Cortex of kidney (tissue), 1 donor: ENCODE measurements at places on chromosomes 13 and 19.

DNA sequence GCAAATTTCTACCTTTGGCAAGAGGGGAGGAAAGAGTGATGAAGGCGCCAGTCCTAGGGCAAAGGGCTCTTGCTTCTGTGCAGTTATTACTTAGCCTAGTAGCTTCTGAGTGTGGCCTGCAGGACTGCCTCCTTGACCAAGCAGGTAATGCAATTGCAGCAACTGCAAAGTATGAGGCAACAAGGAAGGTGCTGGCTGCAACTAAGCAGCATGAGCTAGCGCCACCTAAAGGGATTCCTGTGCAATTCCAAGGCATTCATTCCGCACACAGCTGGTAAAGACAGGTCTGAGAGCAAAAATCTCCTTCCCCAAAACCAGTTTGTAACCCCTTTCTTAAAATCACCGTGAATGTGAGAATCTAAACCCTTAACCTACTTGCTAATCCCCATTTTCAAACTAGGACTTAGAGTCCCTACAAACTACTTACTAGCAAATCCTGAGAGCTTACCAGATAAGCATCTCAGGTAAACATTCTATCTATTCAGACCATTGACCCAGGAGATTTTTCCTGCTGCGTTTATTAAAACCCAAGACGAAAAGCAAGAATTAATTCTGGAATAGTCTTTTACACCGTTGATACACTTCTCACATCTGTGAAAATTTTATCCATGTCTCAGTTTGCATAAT is 62.9 kb downstream of the DCT start:
- DNase-seq = no peak

DNA sequence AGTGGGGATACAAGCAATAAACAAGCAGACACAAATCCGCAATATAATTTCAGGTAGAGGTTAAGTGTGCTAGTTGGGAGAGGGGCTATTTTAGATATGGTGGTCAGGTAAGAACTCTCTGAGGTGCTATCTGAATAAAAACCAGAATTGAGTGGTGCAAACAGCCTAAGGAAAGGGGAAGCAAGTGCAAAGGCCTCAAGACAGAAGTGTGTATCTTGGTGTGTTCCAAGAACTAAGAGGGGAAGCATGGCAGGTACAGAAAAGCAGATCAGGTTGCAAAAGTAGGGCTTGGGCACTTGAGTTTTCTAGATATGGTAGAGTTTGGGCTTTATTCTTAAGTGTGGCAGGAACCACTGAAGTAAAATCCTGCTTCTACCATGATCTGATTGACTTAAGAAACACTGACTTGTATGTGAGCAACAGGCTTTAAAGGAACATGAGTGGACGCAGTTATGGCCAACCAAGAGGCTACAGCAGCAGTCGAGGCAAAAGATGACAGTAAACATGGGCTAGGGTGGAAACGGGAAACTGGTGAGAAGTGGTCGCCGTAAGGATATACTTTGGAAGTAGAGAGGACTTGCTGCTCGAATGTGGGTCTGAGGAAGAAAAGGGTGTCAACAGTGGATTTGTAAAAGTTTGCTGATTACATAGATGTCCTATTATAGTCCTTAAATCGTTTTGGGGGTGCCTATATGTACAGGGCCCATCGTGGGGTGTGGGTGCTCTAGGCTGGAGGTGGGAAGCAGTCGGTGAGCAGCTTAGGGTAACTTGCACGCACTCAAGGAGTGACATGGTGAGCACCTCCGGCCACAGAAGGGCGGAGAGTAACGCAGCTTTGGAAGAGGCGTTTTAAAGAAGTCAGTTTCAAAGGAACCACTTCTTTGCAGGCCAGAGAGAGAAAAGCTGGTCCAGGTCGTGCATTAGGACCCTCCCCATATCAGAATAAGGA is 677 bp downstream of the TGDS start:
- no peak for DNase-seq

DNA sequence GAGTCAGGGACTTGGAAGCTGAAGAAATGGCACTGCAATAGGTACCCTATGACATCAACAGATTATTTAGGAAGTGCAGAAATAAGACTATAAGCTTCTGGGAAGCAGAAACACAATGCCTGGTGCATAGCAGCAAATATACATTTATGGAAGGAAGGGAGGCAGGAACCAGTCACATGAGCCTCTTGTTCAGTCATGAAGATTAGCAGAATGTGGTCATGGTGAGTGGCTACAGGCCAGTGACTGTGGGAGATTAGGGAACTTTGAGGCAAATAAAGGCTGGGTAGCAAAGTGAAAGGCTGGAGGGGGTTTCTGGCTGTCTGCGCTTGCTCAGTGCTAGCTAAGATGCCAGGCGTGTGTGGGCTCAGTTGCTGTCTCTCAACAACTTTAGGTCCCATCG is 96.3 kb downstream of the EPSTI1 start:
- DNase-seq = no peak

DNA sequence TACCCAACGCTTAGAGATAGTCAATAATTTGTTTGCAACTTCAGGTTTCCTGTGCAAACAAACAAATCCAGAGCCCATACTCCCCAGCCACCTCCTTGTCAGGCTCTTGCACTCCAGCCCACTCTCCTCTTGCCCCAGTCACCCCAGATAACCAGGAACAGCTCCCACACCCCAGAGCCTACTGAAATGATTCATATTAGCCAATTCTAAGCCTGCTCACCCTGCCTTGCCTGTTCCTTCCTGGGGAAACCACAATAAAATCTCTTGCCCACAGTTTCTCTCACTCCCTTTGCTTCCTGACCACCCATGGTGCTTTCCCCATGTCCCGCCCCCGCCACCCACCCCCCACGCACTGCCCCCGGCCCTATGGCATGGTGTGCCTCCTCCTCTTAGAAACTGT is 3.8 kb upstream of the ACTL9 start:
- no peak for DNase-seq

DNA sequence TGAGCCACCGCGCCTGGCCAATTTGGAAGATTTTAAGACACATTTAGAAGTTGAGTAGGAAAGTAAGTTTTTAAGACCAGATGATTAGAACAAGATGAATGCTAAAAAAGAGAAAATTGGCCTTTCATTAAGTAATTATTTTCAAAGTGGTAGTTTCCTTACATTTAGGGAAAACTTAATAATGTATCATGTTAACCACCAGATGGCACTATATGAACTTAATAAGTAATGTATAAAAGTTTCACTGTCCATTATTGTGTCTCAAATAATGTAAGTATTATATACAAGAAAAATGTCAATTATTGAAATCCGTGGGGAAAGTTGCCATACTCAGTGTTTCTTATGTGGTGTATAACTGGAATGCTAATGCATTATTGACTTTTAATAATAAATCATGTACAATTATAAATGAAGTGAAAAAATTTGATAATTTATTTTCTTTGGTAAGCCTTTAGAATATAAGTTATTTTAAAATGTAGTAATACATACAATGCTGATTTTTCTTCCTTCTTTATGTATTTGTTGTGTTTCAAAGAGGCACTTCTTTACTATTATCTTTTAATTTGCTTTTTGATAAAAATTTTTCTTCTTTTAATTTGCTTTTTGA is 29.2 kb downstream of the COG6 start:
- DNase-seq = no peak

DNA sequence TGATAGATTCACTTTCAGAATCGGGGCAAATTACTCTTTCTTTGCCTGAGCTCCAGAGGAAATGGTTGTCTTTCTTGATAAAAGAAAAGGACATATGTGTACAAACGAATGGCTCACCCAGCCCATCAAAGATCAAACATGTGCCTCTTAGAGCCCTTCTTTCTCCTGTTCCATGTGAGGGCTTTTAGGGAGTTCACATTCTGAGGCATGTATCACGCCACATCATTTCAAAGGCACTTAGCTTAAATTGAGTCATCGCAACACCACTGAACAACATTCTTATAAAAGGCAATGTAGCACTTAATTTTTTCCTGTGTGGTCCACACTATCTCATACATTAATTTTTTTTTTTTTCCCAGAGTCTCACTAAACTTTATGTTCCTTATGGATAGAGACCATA is 521.0 kb downstream of the SUCLA2 start:
- DNase-seq = no peak

DNA sequence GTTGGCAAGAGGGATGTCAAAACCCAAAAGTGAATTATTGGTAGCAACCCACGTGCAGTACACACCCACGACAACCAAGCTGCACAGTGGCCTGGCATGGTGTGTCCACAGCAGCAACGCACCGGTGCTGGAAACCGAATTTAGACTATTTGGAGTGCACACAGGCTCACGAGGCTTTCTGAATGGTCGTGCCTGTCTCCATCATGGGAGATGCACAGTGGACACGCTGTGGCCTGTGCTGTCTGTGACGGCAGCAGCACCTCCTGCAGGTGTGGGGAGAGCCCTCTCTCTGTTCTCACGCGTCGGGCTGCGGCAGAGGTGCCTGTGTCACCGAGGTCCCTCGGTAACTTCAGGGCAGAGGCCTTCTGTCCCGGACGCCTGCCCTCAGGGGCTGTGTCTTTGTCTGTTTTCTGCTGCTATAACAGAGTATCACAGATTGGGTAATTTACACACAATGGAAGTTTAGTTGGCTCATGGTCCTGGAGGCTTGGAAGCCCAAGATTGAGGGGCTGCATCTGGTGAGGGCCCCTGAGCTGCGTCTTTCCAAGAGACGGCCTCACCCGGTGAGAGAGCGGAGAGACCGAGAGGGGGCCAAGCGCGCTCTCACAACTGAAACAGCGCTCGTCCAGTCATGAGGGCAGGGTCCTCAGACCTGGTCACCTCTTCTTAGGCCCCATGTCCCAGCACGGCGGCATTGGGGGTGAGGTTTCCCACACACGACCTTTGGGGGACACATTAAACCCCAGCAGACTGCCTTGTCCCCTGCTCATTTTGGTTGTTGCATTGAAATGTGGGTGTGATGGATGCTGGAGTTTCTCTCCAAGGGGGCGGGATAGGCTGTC is 9.1 kb upstream of the MCF2L start:
- no peak for DNase-seq

DNA sequence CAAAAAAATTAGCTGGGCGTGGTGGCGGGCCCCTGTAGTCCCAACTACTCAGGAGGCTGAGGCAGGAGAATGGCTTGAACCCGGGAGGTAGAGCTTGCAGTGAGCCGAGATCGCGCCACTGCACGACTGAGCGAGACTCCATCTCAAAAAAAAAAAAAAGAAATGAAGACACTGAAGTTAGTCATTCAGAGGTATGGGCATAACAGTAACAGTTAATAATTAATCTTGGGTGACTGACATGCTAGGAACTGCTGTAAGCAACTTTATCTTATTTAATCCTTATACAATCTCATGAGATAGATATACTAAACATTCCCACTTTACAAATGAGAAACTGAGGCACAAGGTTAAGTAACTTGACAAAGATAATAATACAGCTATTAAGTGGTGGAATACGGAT is 4.9 kb downstream of the SKA3 start:
- no peak for DNase-seq

DNA sequence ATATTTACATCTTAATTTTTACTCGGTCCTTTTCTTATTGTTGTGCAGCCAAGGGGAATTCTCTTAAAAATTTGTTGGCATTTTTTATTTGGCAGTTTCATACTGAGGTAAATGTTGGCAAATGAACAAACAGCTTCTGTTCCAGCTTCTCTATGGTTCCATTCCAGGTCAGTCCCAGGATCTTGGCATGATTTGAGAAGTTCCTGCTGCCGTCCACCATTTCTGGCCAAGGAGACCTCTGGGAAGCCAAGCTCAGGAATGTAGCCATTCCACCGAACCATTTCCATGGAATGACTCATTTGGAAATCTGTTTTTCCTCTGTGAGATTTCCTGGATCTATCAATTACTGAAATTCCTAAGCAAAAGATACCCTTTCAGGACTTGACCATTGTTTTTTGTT is 43.9 kb downstream of the SLC10A2 start:
- DNase-seq = no peak

- DNase-seq = no peak
Measured at GRCh38 chr19:11931051-11931450, 6.1 kb downstream of the ZNF700 start.
